ENCODE measurements at places on chromosomes 12 and 14. TPM values are rescaled to one million over a fixed set of nuclear protein-coding genes. Genes with fewer than 3 reads are reported as not detected.
A peak's percentile ranks its signal among the peaks of the same experiment; 100 is the strongest.

FIGNL2 gene
- total RNA-seq, result 42.0 TPM

SLC24A4 gene
- 1.1 TPM for total RNA-seq

SPIC gene
- total RNA-seq, result not detected

CLEC9A gene
- not detected for total RNA-seq

PTPRR gene
- total RNA-seq, result 0.33 TPM

HCAR1 gene
- 0.13 TPM for total RNA-seq

PMCH gene
- total RNA-seq, result not detected

PIP4K2C gene
- total RNA-seq, result 18.5 TPM

GRCh38 chr12:65825507-65826352 is 1.4 kb downstream of the HMGA2 start:
- peak overlapping the region; percentile 95 for H3K4me3 ChIP-seq
- DNase-seq, result peak; percentile 60
- no peak overlapping the region for H3K27ac ChIP-seq

DNA sequence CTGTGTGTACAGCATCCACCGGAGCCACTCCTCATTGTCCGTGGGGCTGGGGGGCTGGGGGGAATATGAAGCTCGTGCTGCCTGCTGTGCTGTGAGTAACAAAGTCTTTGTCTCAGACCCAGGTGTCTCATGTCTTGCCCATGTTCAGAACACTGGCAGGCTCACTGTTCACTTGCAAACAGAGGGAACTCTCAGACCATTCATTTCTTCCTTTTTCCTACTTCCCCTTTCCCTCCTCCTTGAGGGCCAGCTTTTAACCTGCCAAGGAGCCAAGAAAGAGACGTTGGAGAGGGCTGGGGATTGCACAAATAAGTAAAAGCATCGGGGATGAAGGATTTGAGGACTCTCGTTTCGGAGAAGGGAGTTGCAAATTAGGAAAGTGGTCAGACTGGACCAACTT is 21.6 kb downstream of the GPR132 start:
- H3K27ac ChIP-seq, result no peak overlapping the region
- H3K27me3 ChIP-seq, result peaks cover 6% of the 10 kb centered on the region
- H3K4me3 ChIP-seq, result no peak overlapping the region
- H3K36me3 ChIP-seq, result no peaks in the 10 kb centered on the region
- peaks cover 10% of the 10 kb centered on the region for H3K4me1 ChIP-seq

GRCh38 chr14:44420226-44420625 is 86.9 kb downstream of the FSCB start:
- no peaks in the 10 kb centered on the region for H3K27me3 ChIP-seq
- no peak overlapping the region for H3K27ac ChIP-seq
- no peaks in the 10 kb centered on the region for H3K4me1 ChIP-seq
- H3K4me3 ChIP-seq, result no peak overlapping the region
- no peak for DNase-seq

DNA sequence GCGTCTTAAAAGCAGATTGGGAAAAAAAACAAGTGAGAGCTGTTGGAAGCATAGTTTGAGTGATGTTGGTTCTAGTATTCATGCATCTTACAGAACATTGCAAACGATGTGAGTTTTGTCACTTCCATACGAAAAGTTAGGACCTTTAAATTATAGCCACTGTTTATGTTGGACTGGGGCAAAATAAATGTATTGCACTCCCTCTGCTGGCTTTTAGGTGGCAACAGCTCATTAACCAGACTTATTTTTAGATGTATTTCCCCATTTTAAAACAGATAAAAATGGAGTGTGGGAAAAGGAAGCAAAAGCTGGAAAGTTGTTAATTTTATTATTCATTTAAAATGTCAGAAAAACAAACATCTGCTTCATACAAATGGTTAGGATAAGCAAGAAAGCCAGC is 111.9 kb downstream of the LGR5 start:
- no peak overlapping the region for H3K27ac ChIP-seq
- H3K4me3 ChIP-seq, result no peak overlapping the region
- no peaks in the 10 kb centered on the region for H3K27me3 ChIP-seq
- H3K36me3 ChIP-seq, result no peaks in the 10 kb centered on the region

DNA sequence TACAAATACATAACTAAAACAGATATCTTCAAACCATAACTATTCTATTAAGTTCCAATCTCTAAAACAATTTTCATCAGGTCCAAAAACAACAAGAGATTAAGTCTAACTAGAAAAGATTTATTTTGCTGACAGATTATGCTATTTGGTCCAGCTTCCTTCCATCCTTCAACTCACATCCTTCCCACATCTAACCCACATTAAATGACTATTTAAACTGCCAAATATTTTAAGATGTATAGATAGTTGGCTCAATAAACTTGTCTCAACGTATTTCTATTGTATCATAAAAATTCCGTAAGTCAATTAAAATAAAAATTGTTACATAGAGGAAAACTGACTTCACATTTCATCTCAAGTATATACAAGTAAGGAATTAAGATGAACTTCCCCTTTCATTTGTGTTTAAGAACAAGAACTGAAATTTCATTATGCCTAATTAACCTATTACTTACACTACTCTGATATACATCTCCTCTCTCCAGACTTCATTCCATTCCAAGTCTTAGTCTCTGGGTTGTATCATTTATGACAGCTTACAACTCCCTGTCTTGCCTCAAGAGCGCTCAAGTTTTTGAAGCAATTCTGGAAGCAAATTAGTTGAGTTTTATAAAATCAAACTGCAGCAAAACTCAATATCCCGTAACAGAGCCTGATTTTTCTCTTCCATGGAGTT is 25.4 kb downstream of the PAWR start:
- H3K36me3 ChIP-seq, result no peaks in the 10 kb centered on the region
- no peaks in the 10 kb centered on the region for H3K27me3 ChIP-seq
- H3K4me1 ChIP-seq, result peaks cover 7% of the 10 kb centered on the region
- no peak overlapping the region for H3K27ac ChIP-seq
- H3K4me3 ChIP-seq, result no peak overlapping the region
- no peak for DNase-seq

- H3K27me3 ChIP-seq, result no peaks in the 10 kb centered on the region
- H3K4me1 ChIP-seq, result peaks cover 15% of the 10 kb centered on the region
- no peak overlapping the region for H3K27ac ChIP-seq
- H3K4me3 ChIP-seq, result no peak overlapping the region
- DNase-seq, result no peak
These were observed 115.6 kb downstream of the BTG1 start for GRCh38 chr12:92029902-92030586.

DNA sequence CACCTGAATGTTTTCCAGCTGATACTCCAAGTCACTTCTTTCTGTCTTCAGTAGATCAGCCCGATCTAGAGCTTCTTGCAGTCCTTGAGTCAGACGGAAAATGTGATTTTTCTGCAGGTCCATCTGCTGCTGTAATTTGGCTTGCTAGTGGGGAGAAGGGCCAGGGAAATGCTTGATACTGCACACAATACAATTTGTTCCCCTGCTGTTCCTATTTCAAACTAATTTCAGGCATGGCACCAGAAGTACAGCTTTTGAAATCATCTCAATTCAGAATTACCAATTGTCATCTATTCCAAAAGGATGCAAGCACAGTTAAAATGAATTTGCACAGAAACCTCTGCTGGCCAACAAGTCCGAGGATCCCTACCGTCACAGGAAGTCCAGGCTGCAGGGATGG is 53.4 kb downstream of the PRKAB1 start:
- no peak for DNase-seq
- H3K27ac ChIP-seq, result no peak overlapping the region
- H3K4me1 ChIP-seq, result peaks cover 15% of the 10 kb centered on the region

GRCh38 chr14:101518611-101519473 is 42.5 kb upstream of the DIO3 start:
- no peak overlapping the region for H3K4me3 ChIP-seq
- peaks cover 4% of the 10 kb centered on the region for H3K36me3 ChIP-seq
- H3K27ac ChIP-seq, result no peak overlapping the region

- no peaks in the 10 kb centered on the region for H3K36me3 ChIP-seq
- DNase-seq, result no peak
- no peaks in the 10 kb centered on the region for H3K27me3 ChIP-seq
- H3K4me3 ChIP-seq, result no peak overlapping the region
- H3K4me1 ChIP-seq, result peaks cover 10% of the 10 kb centered on the region
- H3K27ac ChIP-seq, result peak overlapping the region; percentile 55
These were observed 33.9 kb upstream of the TSPAN8 start for GRCh38 chr12:71191509-71192196.

DNA sequence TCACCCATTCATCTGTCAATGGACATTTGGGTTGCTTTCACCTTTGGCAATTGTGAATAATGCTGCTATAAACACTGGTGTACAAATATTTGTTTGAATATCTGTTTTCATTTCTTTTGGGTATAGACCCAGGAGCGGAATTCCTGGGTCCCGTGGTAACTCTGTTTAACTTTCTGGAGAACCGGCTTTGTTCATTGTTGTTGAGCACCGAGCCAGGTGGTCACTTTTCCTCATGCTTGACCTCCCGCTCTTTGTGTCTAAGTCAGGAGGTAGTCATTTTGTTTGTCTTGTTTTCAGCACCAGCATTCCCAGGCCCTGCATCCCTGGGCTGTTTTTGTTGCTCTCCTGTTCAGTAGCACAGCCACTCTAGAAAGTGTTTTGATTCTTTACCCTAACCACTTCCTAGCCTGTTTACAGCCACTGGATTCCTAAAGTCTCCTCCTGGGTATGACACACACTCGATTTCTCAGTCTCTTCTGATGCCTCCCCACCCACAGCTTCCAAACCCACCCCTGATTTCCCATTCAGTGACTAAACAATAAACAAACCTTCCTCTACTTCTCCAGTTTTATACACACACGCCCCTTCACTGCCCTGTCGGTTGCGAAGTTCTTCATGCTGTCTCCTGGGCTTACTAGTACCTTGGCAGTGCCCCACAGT is 37.9 kb downstream of the B4GALNT3 start:
- no peaks in the 10 kb centered on the region for H3K27me3 ChIP-seq
- no peak for DNase-seq
- H3K4me1 ChIP-seq, result peaks cover 14% of the 10 kb centered on the region
- H3K36me3 ChIP-seq, result peaks cover 4% of the 10 kb centered on the region
- H3K27ac ChIP-seq, result no peak overlapping the region
- no peak overlapping the region for H3K4me3 ChIP-seq

- H3K4me1 ChIP-seq, result peaks cover 19% of the 10 kb centered on the region
- peaks cover 6% of the 10 kb centered on the region for H3K27me3 ChIP-seq
- DNase-seq, result peak; percentile 63
- peaks cover 4% of the 10 kb centered on the region for H3K36me3 ChIP-seq
These were observed 293.1 kb upstream of the FKBP4 start for GRCh38 chr12:2501464-2502191.

DNA sequence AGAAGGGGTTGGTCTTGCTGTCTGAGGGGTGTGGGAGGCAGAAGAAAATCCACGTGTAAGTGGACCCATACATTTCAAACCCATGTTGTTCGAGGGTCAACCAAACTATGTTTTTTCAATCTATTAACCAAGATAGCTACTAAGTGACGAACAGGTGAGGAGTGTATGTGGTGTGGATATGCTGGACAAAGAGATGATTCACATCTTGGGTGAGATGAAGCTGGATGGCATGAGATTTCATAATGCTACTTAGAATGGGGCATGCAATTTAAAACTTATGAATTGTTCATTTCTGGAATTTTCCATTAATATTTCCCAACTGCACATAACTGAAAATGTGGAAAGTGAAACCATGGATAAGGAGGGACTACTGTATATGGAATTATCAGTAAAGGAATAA is 17.9 kb upstream of the KTN1 start:
- no peaks in the 10 kb centered on the region for H3K36me3 ChIP-seq
- H3K27me3 ChIP-seq, result no peaks in the 10 kb centered on the region
- H3K4me3 ChIP-seq, result no peak overlapping the region
- H3K4me1 ChIP-seq, result no peaks in the 10 kb centered on the region
- DNase-seq, result no peak

GRCh38 chr14:53043027-53043581 is 92.3 kb upstream of the FERMT2 start:
- DNase-seq, result no peak
- H3K4me3 ChIP-seq, result no peak overlapping the region
- no peaks in the 10 kb centered on the region for H3K27me3 ChIP-seq
- no peak overlapping the region for H3K27ac ChIP-seq
- peaks cover 16% of the 10 kb centered on the region for H3K4me1 ChIP-seq

DNA sequence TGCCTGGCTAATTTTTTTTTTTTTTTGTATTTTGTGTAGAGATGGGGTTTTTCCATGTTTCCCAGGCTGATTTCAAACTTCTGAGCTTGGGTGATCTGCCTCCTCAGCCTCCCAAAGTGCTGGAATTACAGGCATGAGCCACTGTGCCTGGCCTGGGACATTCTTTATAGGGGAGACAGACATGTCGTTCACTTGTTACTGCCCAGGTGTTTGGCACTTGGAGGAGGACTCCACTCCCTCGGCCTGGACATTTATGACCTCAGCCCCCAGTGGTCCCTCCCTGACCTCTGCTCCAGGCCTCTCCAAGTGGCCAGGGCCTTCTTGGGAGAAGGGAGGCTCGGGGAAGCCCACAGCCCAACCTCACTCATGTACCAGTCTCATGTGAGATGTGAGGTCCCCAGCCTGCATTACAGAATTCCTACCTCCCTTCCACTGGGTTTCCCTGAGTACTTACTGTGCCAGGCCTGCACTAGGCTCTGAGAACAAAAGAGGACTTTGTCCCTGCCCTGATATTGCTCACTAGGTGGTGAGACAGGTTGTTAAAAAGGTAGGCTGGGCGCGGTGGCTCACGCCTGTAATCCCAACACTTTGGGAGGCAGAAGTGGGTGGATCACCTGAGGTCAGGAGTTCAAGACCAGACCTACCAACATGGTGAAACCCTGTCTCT is 9.7 kb upstream of the POP5 start:
- no peaks in the 10 kb centered on the region for H3K36me3 ChIP-seq
- DNase-seq, result no peak
- no peak overlapping the region for H3K27ac ChIP-seq
- H3K4me3 ChIP-seq, result no peak overlapping the region

DNA sequence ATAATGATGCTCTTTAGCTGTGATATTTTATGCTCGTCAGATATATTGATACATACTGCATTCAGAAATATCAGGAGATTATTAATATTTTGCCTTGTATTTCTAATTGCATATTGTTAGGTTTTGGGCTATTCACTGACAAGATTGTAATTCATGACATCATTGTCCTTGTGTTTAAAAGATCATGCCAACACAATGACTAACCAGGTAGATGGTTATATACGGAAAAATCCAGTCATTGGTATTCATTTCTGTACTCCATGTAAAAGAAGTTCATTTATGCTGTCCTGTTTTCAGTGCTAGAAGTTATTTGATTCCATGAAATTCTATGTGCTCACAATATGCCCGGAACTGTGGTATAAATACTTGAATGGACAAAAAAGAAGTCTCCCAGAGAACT is 107.5 kb downstream of the KITLG start:
- peaks cover 2% of the 10 kb centered on the region for H3K27me3 ChIP-seq
- H3K4me1 ChIP-seq, result no peaks in the 10 kb centered on the region
- no peak overlapping the region for H3K27ac ChIP-seq
- H3K36me3 ChIP-seq, result peaks cover 12% of the 10 kb centered on the region

GRCh38 chr12:95213928-95214327 is 3.3 kb downstream of the FGD6 start:
- H3K36me3 ChIP-seq, result peaks cover 9% of the 10 kb centered on the region
- H3K27me3 ChIP-seq, result peaks cover 10% of the 10 kb centered on the region
- no peak overlapping the region for H3K4me3 ChIP-seq
- peak overlapping the region; percentile 19 for H3K27ac ChIP-seq

GRCh38 chr12:77847680-77848431 is 17.2 kb downstream of the NAV3 start:
- no peak overlapping the region for H3K4me3 ChIP-seq
- DNase-seq, result no peak
- peaks cover 27% of the 10 kb centered on the region for H3K4me1 ChIP-seq
- peaks cover 1% of the 10 kb centered on the region for H3K27me3 ChIP-seq

- no peak overlapping the region for H3K4me3 ChIP-seq
- H3K4me1 ChIP-seq, result no peaks in the 10 kb centered on the region
- no peak overlapping the region for H3K27ac ChIP-seq
- DNase-seq, result no peak
- H3K36me3 ChIP-seq, result no peaks in the 10 kb centered on the region
These were observed 27.8 kb upstream of the DLK1 start for GRCh38 chr14:100698666-100699448.
